Right lung (tissue), 10 donors: ENCODE measurements at places on chromosomes 7 and 10.
A peak's percentile ranks its signal among the peaks of the same experiment; 100 is the strongest.

DNA sequence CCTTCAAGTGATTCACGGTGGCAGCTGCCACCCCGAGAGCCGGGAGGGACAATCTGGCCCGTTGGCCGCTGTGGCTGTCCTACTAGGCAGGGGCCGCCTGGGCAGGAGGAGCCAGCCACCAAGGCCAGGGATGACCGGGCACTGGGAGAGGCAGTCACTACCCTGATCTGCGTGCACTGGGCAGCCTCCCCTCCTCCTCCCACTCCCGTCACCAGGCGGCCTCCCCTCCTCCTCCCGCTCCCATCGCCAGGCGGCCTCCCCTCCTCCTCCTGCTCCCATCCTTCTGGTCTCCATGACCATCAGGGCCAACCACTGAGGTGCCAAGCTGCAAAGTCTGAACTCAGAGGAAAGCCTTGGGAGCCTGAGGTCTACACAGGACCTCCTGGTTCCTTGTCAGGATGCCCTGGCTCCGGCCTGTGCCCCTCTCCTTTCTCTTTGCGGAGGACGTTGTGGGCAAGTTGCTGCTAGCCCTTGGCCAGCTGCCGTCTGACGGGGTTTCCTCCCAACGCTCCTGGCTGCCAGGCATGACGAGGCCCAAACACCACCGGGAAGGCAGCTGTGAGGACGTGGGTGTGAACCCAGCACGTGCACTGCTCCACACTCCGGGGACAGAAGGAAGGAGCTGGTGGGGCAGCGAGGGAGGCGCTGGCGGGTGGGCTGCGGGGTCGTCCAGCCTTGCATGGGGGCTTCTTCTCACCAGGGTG lies 131.1 kb downstream of the WDR37 start:
- no peak for DNase-seq

DNA sequence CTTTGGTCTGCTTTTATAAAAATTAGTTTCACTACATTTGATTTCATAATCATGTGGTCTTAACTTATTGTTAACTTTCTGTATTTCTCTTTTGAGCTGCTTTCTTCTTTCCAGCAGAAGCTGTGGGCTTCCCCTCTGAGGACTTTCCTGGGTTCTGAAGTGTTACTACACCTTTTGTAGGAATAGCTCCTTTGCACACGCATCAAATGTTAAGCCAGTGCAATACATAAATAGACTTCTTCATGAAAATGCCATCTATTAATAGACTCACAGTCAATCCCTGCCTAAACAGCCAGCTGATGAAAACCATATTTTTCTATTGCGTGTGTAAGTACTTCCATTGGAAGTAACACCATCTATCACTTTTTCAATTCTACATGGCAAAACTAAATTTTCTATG lies 1.5 kb downstream of the ABCB4 start:
- no peak for DNase-seq

DNA sequence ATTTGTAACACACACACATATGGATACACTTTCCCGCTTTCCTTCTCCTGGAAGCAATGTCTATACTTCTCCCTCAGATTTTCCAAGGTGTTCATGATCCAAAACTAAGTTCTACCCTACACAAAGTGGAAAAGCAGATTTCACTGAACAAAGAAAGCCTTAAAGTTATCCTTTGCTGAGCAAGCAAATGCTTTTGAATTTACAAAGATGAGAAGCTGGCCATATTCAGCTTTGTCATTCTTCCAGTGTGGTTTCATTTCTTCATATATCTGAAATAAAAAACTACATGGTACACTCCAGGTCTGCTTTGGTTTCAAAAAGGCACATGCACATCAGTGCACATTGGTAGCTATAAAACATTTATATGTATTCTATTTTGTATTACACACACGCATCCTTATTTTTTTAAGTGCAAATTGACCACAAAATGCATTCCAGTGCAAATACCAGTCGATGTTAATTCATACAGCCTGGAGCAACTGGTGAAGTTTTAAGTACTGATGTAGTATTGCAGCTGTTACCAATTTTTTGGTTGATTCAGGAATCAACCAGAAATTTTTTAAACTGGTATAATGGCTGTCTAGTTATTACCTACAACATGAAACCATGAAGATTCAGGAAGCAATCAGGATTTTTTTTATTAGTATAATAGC lies 65.5 kb upstream of the SRPK2 start:
- DNase-seq: no peak

- no peak for DNase-seq
These were observed 638 bp downstream of the LIPA start for GRCh38 chr10:89250865-89251408.

GRCh38 chr10:90218846-90219245 lies 517.5 kb downstream of the KIF20B start:
- no peak for DNase-seq

DNA sequence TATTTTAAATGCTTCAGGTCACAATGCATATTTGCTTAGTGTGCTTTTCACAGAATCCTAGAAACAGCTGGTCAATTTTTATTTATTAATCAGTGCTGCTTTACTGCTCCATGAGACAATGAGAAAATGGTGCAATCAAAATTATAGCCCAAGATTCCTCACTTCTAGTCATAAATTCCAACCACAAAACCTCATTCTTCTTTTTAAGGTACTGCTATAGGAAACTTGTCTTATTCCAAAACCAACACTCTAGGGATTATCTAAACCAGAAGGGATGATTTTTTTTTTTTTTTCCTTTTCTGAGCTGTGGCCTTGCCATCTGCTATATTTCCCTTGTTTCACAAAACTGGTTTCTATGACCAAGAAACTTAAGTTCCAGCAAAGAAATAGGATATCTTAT lies 64.0 kb upstream of the SEMA3A start:
- DNase-seq: no peak

DNA sequence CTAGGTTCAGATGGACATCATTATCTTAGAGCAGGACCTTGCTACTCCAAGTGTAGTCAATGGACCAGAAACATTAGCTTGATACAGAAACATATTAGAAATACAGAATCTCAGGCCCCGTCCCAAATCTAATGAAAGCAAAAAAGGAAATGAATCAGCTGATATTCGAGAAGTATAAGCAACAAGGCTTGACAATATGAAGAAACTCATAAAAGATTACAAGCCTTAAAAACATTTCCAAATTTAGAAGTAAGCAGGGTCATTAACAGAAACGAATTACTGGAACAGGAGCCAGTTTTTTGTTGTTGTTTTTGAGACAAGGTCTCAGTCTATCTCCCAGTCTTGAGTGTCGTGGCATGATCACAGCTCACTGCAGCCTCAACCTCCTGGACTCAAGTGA lies 40.5 kb upstream of the GSAP start:
- no peak for DNase-seq

DNA sequence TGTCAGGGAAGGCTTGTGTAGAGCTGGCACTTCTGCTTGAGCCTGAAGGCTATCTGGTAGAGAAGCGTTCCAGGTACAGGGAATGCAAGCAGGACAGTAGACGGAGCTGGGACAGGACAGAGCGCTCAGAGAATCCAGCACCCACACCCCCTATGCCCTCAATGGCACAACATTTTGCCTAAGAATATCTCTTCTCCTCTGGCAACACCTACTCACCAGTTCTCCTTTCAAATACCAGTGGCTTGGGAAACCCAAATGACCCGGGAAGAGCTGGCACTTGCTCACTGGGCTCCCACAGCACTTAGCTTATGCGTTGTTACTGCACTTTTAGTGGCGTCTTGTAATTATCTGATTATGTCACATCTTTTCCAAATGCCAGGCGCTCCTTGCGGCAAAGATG lies 118.6 kb downstream of the RNF216 start:
- no peak for DNase-seq

DNA sequence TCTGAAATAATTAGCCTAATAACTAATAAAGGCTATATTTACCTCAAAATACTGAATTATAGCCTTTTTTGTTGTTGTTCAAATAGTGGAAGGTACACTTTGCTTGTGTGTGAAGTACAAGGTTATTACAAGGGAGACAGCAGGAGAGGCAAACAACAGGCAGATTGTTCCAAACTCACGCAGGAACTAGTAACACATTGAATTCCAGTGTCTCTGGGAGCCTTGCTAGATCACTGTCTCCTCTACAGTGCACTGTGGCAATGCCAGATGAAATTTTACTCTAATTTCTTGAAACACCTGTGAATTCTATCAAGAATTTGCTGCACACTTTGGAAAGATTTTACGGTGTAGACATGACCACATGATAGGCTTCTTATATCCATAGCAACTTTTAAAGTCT lies 112.6 kb downstream of the MDFIC start:
- no peak for DNase-seq

DNA sequence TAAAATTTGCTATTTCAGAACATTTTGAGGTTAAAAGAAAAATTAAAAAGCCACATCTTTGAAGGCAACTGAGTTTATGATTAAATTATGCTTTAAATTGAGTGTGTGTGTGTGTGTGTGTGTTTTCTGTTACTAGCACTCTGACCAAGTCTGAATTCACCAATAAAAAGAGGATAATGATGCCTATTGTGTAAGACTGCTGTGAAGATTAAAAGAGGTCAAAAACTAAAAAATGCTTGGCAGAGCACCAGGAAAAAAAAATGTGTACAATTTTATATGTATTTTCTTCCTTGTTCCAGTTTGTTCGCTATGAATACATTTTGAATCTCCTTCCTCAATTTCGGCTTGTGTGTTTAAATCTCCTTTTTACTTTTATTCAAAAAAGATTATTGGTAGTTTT lies 316.6 kb upstream of the MAGI2 start:
- peak; percentile 47 for DNase-seq

DNA sequence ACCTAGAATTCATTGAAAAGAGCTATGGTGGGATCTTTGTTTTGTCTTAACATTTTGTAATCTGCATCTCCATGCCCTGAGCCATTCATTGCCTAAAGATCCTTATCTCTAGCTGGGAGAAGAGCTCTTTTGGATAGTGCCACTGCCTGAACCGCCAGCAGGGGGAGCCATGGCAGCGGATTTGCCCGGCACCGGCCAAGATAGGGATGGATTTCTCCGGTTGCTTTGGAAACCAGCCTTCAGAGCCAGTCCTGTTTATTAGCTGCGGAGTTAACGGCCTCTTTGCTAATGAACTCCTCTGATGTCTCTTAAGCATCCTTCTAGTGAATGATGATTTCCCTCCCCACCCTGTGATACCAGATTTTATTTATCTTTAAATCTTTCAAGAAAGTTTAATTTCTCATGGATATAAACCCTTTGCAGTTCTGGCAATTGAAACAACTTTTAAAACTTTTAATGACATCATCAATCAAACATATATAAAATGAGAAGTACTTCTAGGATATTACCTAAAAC lies 58.2 kb upstream of the LYZL2 start:
- peak; percentile 41 for DNase-seq

DNA sequence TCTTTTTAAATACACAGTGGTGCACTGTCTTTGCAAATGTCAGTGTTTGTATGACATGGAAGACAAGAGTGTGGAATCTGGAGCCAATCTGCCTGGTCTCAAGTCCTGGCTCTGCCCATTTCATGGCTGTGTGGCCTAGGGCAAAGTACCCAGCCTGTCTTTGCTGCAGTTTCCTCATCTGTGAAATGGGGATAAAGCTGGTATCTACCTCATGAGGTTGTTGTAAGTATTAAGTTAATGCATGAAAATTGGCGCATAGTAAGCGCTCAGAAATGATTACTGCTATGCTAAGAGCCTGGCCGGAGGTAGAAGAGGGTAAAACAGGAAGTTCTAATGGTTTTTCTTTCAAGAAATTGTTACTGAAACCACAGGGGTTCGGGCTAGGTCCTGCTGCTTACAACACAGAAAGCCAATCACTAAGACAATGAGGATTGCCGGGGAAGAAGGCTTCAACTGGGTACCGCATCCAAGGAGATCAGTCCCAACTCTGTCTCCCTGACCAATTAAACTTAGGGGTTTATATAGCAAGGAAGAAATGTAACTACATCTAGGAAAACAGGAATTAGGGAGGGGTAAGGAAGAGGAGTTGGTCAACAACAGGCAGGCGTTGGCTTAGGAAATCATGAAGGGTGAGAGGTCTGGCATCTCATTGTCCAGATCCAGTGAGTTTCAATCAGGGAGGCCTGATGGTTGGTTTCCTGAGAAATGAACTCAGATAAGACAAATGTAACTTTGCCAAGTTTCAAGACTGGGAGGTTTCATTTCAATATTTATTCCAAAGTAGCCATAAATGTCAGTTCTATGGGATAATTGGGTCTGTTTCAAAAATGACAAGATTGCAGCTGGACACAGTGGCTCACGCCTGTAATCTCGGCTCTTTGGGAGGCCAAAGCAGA lies 57.0 kb downstream of the CHST3 start:
- DNase-seq: peak; percentile 50

DNA sequence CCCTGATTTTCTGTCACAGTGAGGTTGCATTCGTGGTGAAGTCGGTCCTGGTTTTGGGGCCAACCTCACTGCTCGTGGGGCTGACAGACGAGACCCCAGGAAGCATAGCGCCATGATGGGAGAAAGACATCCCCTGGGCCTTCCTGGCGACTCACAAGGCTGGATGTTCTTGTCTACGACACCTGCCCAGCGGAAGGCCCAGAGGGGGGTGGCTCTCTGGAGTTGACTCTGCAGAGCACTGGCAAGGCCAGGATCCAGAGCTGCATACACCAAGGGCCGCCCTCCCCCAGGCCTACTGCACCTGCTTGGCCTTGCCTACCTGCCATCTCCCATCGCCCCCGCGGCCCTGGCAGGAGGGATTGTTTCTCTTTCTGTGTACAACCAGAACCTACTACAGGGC lies 608.9 kb downstream of the PTPRN2 start:
- no peak for DNase-seq

GRCh38 chr7:11207565-11207964 lies 233.9 kb downstream of the PHF14 start:
- no peak for DNase-seq

- no peak for DNase-seq
These were observed 1187.9 kb downstream of the REEP3 start for GRCh38 chr10:64708884-64709681.

DNA sequence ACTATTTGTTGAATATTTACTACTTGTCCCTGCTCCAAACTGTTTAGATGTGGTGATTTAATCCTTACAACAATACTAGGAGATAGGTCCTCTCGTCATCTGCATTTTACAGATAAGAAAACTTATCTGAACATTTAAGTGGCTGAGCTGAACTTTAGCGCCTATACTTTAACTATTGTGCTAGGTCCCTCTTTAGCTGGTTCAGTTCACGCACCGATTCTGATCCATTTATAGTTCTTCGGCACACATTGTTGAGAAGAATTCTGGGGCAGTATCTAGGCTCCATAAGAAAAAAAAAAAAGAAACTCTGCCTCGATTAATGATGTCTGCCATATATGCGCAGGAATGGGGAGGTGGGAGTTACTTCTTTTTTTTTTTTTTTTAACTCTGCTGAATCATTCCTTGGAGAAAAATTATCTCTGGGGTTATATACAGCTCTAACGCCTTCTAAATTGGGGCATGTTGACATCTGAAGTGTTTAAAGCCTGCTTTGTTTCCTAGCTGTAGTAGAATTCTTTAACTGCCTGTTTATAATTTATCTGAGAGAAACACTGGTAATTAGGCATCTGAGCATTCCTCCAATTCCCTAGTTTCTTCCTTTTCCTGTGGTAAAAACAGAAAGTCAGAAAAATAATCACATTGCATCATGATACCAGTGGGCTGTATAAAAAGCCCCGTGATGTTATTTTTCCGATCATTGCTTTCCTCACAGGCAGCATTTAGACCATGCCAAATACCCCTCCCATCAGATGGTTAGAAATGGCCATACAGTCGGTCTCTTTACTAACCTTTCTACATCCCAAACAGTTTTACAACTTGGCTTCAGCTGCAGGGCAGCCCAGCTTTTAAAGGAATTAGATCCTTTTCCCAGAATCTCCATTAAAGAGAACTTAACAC lies 98.5 kb upstream of the KDM7A start:
- DNase-seq: peak; percentile 32

- DNase-seq: no peak
These were observed 3.4 kb downstream of the TRRAP start for GRCh38 chr7:98881561-98882315.

GRCh38 chr7:112969946-112970345 lies 116.7 kb downstream of the GPR85 start:
- no peak for DNase-seq
